ENCODE measurements at places on chromosomes 7 and 10.

DNA sequence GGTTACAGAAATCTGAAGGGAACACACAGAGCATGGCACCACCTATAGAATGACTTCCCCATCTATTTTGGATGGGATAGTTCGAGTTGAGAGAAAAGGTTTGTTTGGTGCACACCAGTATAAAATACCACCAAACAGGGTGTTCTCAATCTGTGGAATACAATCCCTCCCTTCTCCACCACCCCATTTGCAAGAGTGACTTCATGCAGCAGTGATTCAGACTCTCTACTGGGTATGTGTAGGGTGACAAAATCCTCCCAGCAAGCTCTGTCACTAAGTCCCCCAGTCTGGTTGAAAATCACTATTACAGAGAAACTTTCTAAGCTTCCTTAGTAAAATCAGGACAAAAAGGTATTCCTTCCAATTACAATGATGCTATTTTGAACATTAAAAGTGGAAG lies 69.0 kb downstream of the ANK3 start:
- no peak for DNase-seq

DNA sequence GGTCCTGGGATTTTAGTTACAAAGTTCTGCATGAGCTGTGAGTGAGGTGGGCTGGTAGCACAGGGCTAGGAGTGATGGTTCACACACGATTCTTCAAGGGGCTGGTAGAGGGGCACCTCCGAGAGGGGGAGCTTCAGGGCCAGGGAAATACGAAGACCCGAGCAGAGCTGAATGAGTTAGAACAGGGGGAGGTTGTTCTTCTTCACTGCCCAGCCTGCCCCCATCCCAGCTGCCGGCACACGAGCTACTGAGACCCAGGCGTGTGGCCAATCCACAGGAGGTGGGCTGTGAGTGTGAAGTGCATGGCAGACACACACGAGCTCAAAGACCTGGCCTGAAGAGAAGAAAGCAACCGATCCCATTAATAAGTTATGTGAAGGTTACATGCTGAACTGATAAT lies 256.2 kb upstream of the ZNF32 start:
- no peak for DNase-seq

DNA sequence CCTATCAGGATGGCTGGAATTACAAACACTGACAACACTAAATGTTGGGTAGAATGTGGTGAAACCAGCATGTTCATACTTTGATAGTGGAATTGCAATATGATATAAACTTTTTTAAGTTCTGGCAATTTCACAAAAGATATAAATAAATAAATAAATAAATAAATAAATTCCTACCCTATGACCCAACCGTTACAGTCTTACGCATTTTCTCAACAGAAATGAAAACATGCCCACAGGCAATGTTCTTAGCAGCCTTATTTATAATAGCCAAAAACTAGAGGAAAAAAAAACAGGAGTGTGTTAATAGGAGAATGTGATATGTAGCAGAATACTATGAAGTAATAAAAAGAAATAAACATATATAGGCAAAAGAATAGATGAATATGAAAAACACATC lies 318.9 kb downstream of the IPMK start:
- DNase-seq, result no peak

DNA sequence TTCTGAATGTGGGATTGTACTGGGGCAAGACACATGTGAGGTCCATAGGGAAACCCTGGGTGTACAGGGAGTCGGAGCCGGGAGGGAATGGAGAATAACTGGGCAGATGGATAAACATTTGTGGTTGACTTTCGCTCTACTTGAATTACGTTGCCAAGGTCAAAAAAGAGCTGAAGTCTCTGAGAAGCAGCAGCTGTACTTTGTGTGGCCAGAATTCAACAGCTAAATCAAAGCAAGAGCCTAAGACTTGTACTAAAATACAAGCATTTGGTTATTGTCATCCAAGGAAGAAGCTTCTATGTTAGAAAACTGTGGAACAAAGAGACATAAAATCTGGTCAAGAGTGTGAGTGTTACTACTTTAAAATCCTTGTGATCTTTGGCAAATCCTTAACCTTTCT lies 457.2 kb downstream of the ARL4A start:
- DNase-seq, result no peak

- no peak for DNase-seq
Measured at GRCh38 chr10:117727421-117727820, 184.9 kb downstream of the EMX2 start.

DNA sequence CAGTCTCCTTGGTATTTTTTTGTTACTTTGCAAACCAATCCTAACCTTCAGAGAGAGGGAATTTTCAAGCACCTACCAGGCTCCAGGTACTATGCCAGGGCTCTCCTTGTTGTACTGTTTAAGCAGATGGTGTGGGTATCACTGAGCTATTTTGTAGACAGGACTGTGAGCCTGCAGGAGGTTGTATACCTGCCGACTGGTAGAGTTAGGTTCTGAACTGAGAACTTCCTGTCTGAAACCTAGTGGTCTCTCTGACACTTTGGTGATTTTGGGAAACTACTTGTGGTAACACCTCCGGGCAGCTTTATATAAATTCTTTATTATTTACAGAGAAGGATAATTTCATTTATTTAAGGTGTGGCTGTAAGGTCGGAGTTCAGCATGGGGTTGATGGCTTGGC lies 4.6 kb downstream of the ZNF853 start:
- no peak for DNase-seq

GRCh38 chr7:19519443-19520021 lies 189.3 kb downstream of the POLR1F start:
- DNase-seq, result no peak

GRCh38 chr10:51894771-51895578 lies 195.6 kb upstream of the CSTF2T start:
- DNase-seq, result no peak

DNA sequence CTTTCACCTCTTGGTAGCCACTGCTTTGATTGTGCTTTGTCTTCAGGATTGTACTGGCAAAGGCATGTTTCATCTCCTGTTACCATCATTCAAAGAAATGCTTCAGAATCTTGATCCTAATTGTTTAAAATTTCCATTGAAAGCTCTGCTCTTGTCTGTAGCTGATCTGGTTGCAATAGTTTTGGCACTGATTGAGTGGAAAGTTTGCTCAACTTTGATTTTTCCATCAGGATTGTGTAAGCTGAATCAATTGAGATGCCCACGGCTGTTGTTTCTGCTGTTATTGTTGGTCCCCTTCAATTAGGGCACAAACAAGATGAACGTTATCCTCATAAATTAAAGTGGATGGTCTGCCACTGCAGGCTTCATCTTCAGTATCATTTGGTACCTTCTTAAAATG lies 14.6 kb upstream of the NUB1 start:
- no peak for DNase-seq

Measured in RWPE2 (cell line).